ENCODE measurements at places on chromosomes 3 and 15.

GRCh38 chr3:158097081-158097592 is 9.1 kb downstream of the SHOX2 start:
- peak; percentile 23 for DNase-seq

GRCh38 chr3:122391681-122392446 is 7.9 kb downstream of the FAM162A start:
- DNase-seq, result no peak

GRCh38 chr15:99716540-99717095 is 16.6 kb downstream of the LYSMD4 start:
- DNase-seq, result no peak

GRCh38 chr3:36519682-36520081 is 139.4 kb downstream of the STAC start:
- DNase-seq, result no peak

GRCh38 chr15:27845535-27846369 is 253.4 kb downstream of the OCA2 start:
- no peak for DNase-seq

- no peak for DNase-seq
These were observed 74.9 kb downstream of the IGF1R start for GRCh38 chr15:98723195-98723594.

DNA sequence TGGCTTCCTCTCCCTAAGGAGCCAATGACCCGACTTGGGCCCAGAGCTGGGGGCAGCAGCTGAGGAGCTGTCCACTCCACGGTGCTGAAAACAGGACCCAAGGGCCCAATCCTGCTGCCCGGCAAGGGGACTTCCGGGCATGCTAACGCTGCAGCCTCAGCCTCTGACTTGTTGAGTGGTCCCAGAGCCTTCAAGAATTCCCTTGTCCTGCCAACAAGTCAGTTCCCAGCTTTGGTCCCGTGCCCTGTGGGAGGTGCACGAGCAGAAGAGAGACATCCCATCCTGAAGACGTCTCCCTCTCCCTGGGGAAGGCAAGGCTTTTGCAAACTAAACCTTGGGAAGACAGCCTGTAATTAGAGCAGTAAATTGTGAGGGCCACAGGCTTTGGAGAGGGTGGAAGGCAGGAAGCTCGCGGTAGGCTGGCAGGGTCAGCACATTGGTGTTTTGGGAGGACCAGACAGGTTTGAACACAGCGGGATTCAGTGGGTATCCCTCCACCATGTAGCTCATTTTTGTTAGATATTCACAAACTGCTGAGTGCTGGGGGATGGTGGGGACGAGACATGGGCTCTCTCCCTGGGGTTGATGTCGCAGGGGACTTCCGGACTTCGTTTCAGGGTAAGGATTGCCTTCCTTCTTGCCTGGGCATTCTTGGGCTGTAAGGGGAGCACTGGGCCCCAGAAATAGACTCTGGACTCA is 29.8 kb upstream of the PRR23E start:
- no peak for DNase-seq

DNA sequence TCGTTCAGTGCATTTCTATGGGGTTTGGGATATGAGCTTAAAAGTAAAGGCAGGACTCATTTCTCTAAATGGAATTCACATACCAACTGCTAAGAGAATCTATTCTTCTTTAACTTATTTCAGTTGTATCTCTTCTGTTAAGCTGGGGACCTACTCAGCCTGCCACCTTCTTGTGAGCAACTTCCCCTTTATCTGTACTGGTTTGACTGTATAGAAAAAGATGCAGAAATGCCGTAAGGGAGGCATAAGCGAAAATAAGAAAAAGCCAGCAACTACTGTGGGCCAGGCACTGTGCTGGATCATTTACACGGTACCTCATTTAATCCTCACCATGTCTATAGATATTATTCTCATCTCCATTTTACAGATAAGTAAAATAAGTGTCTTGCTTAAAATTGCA is 38.4 kb downstream of the RBMS3 start:
- no peak for DNase-seq

- DNase-seq, result peak; percentile 38
These were observed 674 bp upstream of the MECOM start for GRCh38 chr3:169663951-169664820.
